ENCODE measurements at places on chromosomes 4 and X. TPM values are rescaled to one million over a fixed set of nuclear protein-coding genes. Genes with fewer than 3 reads are reported as not detected.

- no peak for DNase-seq
These were observed 19.7 kb downstream of the TBC1D14 start for GRCh38 chr4:6929339-6929811.

DNA sequence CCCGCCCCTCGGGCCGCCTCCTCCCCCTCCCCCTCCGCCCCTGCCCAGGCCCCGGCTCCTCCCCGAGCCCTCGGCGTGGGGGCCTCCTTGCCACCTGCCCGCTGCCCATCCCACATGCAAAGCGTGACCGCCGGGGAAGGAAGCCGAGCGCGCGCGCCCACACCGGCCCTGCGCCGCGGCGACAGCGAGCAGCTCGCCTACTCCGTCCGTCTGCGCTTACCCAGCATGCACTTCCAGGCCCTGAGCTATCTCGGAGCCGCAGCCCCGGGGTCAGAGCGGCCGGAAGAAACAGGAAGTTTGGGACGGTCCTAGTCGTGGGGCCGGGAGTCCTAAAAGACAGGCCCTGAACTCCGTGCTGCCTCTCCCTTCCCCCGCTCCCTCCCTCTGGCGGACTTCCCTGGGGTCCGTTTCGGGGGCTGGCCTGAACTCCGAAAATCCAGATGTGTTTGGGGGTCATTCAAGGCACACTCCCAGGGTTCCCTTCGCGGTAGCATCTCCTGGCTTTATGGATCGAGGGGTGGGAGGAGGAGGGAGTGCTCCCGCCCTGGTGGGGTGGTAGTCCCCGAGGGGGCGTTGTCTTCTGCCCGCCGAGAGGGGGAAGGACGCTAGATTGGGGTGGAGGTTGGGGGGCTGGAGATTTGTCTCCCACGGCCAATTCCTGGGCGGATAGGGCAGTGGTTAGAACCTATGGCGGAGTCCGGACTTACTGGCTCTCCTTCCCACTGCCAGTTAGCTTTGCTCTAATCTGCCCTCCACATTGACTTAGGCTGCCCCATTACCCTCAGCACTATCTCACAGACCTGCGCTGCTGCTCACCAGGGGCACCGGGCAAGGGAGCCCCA lies 25.0 kb upstream of the BCORL1 start:
- DNase-seq, result peak; percentile 49

DNA sequence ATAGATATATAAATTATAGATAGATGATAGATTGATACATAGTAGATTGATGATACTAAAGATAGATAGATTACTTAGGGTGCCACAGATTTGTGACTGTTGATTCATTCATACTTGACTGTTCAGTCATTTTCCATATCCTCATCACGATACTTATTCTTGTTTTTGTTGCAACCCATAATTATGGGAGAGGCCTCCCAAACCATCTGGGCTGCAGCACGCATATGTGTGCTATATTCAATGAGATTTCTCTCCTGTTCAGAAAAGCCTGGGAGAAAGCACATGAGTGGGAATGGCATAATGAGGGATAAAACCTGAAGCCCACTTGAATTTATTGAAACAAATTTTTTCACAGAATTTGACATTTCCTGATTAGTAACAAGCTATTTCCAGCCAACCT lies 346.4 kb upstream of the PRKX start:
- DNase-seq, result no peak

DNA sequence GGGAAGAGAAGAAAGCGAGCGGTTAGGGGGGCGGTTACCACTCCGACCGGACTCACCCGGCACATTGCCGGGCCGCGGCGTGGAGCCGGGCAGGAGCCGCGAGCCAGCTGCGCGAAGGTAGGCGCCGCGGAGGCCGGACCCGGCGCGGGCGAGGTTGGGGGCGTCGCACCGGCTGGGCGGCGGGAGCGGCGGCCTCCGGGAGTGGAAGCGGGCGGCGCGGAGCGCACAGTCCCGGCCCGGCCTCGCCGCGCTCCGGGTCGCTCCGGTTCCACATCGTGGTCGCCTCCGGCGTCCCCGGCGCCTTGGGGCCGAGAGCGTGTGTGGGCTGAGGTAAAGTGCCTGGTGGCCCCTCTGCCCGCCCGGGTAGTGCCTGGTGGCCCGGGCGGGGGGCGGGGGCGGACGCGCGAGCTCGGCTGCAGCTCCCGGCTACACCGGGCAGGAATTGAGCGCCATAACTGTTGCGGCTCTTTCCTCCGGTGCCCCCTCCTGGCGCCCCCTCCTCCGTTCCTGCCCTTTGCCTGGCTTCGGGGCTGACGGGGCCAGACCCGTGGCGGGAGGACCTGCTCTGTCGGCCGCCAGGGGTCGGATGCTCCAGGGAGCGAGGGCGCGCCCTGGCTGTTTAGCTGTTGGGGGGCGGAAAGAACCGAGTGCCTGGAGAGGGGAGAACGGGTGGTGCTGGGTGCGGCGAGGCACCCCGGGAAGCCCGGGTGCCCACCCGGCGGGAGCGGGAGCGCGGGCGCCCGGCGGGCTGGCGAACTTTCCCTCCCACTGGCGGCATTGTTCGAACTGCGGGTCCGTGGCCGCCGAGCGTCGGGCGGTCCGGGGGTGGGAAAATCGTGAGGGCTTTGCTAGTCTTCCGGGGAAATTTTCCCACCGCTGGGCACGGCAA lies 626 bp downstream of the JADE3 start:
- peak; percentile 27 for DNase-seq

DNA sequence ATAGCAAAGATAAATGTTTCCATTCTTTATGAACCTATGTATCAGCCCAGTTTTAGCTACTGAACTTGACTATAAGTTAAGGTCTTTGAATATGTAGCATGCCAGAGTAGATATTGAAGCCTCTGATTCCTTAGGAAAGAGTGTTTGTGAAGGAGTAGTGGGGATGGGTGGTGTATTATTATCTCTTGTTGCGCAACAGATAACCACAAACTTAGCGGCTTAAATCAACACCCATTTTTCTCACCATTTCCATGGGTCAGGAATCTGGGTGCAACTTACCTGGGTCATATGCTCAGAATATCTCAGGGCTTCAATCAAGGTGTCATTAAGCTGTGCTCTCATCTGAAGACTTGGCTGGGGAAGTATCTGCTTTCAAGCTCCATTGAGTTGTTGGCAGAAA lies 251.4 kb upstream of the PUDP start:
- no peak for DNase-seq

DNA sequence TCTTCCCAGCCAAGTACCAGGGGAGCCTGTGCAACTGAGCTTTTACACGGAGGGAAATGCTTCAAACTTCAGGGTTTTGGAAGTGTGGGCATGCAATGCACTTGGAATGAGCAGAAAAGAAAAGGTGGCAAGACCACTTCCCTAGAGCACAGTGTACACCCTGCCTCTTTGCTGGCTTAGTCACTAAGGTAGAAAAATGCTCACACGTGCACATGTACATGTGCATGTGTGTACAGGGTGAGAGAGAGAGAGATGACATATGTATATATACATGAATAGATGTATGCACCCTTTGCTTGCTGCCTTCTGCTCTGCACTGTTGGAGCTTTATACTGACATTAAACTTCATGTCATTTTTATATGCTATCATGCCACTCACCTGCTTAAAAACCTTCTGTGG lies 7.9 kb upstream of the KLF3 start:
- no peak for DNase-seq

DNA sequence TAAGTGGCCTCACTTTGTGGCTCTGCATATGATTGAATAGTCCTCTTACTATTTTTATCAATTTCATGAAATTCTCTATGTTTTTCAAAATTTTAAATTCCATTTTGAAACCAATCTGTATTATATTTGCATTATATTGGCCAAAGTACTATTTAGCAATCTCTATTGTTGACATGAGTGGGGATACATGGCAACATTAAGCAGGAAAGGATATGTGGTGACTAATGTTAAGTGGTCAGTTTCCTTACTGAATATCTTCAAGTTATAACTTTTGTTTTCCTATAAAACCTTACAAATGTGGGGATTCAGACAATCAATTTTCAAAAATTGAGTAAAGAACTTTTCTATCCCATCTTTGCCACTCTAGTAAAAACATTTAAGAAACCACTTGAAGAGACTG lies 10.2 kb downstream of the BBS7 start:
- no peak for DNase-seq

DNA sequence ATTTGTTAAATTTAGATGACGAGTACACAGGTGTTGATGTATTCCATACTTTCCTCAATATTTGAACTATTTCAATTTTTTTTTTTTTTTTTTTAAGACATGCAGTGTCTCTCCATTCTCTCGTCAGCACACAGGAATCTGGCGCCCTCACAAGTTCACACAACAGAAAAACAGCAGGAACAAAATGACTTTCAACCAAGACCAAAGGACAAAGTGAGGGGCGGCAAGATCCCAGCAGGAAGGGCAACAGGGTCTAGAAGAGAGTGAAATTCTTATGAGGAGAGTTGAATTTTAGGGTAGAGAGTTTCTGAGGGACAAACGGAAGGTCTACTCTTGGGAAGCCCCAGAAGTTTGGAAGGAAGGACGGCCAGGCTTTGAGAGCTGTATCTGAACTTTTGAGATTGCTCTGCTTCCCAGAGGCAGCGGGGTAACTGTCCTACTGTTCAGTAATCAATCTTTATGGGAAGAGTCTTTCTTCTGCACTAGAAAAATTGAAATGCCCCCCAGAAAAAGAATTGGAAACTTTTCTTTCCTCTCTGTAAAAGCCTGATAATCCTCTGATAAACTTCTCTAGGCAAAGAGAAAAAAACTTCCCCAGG lies 760.2 kb downstream of the RAB28 start:
- no peak for DNase-seq

GRCh38 chr4:151471728-151472127 lies 62.8 kb downstream of the FHIP1A start:
- no peak for DNase-seq

GRCh38 chrX:39966176-39966575 lies 131.6 kb downstream of the BCOR start:
- no peak for DNase-seq

DNA sequence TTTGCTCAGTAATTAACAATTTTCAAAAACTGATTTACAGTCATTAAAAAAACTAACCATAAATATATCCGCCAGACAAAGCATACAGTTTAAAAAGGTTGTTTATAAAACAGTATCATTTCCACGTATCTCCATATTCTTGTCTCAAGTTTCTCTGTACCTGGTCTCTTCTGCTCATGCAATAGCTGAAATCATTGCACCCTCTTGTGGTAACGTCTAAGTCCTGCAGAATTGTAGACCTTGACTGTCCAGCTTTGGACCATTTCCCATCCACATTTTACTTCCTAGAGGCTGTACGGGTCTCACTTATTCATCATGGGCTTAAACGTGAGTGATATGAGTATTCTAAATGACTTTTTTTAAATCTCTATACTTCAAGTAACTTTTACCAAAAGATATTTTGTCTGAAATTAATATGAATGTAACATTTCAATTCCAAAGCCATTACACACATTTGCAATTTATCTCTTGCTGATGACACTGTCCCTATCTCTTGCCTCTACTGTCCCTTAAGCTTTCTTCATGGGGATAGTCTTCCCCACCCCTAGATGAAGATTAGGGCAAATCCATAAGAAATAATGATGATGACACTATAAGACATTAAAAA lies 118.5 kb downstream of the BTC start:
- peak; percentile 74 for DNase-seq

- peak; percentile 45 for DNase-seq
These were observed 147.7 kb downstream of the RBM46 start for GRCh38 chr4:154928640-154929257.

GRCh38 chr4:120750152-120750525 lies 172.4 kb downstream of the PRDM5 start:
- DNase-seq, result no peak

- no peak for DNase-seq
These were observed 61.5 kb downstream of the AMOT start for GRCh38 chrX:112779139-112779538.

DNA sequence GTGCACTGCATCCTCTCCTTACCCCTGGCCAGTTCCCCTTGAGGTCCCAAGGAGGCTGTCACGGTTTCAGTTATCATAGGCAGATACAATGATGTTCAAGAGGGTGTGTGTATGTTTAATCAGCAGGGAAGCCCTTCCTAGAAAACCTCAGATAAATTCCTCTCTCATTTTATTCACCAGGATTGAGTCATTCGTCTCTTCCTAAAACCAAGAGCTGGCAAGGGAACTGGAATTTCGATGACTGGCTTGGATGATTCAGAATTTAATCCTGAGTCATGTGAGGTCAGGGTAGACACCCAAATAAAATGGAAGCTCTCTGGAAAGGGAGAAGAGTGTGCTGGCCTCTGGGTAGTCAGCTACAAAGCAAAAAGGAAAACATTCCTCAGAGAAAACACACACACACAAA lies 106.2 kb upstream of the RAPGEF2 start:
- DNase-seq, result peak; percentile 90

- DNase-seq, result no peak
These were observed 35.7 kb upstream of the GABRQ start for GRCh38 chrX:152601848-152602616.

DNA sequence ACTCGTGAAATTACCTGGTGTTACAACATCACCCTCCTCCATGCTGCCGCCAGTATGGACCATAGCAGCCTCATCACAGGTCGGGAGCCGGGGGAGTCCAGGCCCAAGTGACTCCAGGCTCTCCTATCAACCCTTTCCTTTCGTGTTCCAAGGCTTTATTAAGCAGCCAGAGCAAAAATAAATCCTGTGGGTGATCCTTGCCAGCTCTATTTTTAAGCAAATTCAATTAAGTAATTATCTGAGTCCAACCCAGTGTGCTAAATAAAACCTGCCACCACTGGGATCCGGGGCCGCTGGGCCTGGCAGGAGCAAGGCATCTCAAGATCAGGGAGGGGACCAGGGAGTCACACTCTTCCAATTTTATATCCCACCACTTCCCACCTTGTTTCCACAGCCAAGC lies 80.7 kb upstream of the PRPS1 start:
- no peak for DNase-seq

- DNase-seq, result no peak
These were observed 23.0 kb upstream of the NFKB1 start for GRCh38 chr4:102478186-102478585.

- no peak for DNase-seq
These were observed 954.6 kb upstream of the LCORL start for GRCh38 chr4:18975916-18976808.

DNA sequence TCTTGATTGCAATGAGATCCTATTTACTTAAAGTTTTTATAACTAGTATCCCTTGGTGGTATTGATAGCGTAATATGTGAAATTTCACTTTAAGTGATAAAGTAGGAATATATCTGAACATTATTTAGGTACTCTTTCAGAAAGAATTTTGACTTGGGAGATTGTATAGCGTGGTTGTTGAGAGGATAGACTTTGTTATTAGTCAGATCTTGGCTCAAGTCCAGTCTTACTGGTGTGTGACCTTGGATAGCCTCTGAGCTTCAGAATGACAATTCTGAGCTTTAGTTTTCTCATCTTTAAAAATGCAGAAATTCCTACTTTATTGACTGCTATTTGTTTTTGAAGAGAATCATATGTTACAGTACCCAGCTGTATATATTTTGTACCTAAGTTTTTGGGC lies 32.6 kb downstream of the DCK start:
- DNase-seq, result peak; percentile 77

GRCh38 chr4:39045827-39046221 lies 13.6 kb upstream of the TMEM156 start:
- peak; percentile 40 for DNase-seq

NHSL2 gene
- total RNA-seq, result 9.7 TPM

SPIN2B gene
- 6.1 TPM for total RNA-seq

GAB3 gene
- 0.64 TPM for total RNA-seq

RAB33A gene
- 1.3 TPM for total RNA-seq

ATOH1 gene
- not detected for total RNA-seq

COX7B gene
- 195 TPM for total RNA-seq

SPANXA2 gene
- total RNA-seq, result not detected

GAGE13 gene
- not detected for total RNA-seq

CT45A1 gene
- not detected for total RNA-seq

CSN1S1 gene
- total RNA-seq, result not detected

All from fibroblast of villous mesenchyme (primary cell).